ENCODE measurements at places on chromosomes 1 and 21.
A peak's percentile ranks its signal among the peaks of the same experiment; 100 is the strongest.

DNA sequence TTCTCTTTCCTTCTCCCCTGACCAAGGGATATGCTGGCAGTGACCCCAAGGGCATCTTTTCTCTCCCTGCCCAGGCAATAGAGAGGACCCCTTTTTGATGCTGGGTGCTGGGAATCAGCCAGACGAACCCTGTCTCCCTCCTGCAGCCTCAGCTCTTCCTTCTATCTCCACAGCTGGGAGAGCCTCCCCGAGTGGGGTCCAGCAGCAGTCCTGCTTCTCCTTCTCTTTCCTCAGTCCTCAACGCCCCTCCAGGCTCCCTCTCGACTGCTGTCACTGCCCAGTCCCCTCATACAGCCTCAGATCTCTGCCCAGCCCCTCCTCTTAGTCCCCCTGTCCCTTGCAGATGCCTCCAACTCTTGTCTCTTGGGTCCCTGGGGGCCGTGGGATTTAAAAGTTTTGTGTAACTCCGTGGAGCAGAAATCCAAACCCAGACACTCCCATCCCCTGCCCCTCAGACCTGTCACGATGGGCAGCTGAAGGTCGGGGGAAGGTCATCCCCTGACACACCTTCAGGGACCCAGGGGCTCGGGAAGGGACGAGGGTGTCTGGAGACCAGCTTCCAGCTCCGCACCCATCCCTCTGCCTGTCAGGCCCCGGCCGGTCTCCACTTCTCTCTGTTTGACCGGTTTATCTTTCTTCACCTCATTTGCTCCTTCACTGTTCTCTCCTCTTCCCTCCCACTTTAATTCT is 5.8 kb upstream of the ETV3L start:
- no peak for DNase-seq

DNA sequence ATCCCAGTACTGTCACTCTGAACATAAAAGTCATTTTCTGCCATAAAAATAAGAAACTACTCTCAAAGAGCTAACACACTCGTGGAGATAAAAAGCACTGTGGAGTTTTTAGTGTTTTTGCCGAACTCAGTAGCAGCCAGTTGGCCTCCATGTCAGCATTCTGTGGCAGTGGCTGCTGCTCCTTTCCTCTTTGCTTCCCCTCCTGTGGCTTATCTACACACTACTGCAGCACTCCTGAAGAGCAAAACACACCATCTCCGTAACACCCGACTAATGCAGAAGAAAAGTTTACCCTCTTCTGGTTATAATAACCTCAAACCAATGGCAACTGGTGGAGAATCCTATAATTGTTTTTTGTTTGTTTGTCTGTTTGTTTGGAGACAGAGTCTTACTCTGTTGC is 44.9 kb downstream of the RAB3GAP2 start:
- DNase-seq, result no peak

DNA sequence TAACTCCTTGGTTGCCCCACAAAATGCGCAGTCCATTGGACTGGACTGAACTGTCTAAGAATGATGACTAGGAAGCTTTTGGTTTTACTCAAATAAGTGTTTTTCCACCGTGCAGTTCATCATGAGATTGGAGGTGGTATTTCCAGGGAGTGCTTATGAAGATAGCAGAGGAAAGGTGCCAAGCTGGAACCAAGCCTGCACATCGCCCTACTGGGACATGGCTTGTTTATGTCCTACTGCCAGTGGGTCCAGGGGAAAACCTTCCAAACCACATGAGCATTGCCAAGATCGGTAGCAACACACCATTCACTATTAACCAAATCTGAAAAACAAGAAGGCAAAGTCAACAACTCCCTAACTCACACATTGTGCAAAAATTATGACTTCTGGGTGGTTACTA is 54.7 kb upstream of the DSCAM start:
- no peak for DNase-seq

GRCh38 chr21:45405271-45405818 is 380 bp downstream of the COL18A1 start:
- DNase-seq, result no peak

DNA sequence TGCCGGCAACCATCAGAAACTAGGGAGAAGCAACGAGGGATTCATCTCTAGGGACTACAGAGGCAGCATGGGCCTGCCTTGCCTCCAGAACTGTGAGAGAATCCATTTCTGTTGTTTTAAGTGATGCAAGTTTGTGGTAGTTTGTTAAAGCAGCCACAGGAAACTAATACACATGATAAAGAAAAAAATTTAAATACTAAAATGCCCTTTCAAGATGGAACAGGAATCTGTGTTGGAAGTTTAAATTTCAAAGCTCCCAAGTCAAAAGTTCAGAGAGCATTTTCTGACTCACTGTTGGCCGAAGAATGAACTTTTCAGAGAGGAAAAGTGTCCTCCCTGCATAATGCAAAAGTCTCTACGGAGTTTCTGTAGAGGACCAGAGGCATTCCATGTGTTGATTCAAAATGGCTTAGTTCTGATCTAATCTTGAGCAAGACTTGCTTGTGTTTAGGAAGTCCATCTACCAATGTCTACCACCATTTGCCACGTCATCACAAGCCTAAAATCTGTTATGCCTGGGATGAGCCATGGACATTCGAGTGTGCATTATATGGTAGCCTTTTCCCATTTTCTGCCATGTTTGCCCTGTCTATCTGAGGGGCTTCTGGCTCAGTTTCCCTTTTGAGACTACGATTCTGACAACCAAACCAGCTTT is 22.4 kb upstream of the ARHGAP29 start:
- DNase-seq, result no peak

DNA sequence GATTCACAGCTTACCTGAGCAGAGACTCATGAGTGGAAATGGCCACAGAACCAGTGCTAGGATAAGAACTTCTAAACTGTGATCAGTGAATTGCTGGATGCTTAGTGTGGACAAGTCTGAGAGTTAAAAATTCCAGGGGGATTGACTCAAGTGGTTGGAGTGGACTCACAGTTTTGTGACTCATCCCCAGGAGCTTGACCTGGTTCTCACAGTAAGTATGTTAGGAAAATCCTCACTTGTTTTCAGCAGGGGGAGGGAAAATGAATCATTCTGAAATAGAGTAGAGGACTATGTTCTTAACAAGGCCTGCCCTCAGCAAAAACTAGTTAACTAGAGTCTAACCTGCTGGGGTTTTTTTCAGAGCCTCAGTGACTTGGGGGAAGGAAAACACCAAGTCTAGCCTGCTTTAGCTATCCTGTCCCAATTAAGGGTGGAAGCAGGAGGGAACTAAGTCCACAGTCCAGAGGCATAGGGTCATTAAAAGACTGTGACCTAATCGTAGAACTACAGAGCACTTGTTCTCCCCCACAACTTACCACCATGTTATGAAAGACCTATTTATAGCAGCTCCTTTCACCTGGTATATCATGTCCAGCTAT is 6.1 kb upstream of the CDC73 start:
- DNase-seq, result no peak

DNA sequence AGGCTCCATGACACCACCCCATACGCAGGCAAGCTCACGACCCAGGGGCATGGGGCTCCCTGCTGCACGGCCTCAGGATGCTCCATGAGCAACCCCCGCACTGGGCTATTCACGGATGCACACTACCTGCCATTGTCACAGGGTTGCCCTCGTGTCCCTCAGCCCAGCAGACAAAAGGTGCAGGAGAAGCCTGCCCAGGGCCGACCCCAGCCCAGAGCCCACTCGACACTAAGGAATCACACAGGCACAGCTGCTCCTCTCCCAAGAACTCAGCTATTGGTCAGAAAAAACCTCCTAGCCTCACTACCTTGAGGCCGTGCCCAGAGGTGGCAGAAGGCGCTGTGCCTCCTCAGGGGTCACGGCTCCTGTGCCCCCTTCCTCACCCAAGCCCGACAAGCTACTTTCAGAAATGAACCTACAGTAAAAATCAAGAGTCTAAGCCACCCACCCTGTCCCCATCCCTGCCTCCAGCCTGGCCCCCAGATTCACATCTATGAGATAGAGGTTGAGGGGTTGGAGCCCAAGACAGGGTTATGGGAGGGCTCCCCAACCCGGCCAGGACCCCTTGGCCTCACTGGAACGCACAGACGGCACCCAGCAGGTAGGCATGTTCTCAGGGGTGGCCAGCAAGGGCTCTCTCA is 6.4 kb upstream of the SPATC1L start:
- DNase-seq, result no peak

GRCh38 chr1:213987422-213987926 is 299 bp upstream of the PROX1 start:
- DNase-seq, result peak; percentile 92

- peak; percentile 71 for DNase-seq
These were observed 69.8 kb upstream of the DIRAS3 start for GRCh38 chr1:68120136-68120791.

Data from putamen (tissue), 1 donor.